ENCODE measurements at places on chromosomes 2 and 18.

DNA sequence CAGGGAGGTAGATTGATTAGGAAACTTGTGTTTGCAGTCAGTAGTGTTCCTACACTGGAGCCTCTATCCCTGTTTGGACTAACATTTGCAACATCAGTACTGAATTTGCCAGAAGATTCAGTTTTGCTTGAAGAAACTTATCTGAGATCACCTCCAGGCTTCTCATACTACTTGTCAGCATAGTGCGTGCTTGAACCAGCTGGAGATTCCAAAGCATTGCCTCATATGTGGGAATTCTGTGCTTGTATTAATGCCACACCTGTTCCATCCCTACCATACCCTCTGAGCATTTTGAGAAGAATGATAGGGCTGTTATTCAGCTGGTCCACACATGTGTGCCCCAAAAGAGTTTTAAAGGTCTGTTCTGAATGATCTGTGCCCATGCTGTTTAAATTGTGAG is 148.7 kb downstream of the RAPGEF4 start:
- DNase-seq: no peak

DNA sequence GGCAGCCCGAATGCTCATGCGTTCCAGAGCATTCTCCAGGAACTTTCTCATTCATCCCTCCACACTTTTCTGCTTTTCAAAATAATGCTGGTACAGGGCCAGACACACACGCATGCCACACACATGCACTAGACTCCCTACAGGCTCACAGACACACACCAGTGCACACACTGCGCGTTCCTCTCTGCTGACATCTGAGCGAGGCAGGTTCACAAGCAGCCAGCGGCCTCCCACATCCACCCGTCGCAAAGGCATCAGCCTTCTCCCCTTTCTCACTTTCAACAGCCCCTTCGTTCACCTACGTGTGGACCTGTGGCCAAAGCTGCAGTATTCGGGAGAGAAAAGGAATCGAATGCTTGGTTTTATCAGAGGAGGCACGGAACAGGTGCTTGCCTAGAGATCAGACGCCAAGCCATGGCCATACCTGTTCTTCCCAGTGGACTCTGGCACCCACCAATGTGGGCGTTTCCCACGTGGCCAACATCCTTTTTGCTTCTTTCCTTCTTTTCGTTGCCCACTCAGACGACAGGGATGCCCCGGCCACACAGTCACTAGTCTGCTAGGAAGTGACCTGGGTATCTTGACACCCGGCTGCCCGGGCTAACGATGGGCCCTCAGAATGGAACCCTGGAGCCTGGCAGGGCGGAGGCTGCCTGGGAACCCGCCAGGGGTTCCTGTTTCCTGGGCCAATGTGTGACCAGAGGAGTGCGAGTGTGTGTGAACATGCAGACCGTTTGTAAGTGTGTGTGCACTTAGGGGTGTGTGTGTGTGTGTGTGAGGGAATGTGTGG is 85.8 kb upstream of the ID2 start:
- no peak for DNase-seq

- no peak for DNase-seq
Measured at GRCh38 chr2:235843591-235844395, 324.4 kb downstream of the GBX2 start.

GRCh38 chr2:23350041-23350791 is 34.8 kb upstream of the KLHL29 start:
- no peak for DNase-seq

DNA sequence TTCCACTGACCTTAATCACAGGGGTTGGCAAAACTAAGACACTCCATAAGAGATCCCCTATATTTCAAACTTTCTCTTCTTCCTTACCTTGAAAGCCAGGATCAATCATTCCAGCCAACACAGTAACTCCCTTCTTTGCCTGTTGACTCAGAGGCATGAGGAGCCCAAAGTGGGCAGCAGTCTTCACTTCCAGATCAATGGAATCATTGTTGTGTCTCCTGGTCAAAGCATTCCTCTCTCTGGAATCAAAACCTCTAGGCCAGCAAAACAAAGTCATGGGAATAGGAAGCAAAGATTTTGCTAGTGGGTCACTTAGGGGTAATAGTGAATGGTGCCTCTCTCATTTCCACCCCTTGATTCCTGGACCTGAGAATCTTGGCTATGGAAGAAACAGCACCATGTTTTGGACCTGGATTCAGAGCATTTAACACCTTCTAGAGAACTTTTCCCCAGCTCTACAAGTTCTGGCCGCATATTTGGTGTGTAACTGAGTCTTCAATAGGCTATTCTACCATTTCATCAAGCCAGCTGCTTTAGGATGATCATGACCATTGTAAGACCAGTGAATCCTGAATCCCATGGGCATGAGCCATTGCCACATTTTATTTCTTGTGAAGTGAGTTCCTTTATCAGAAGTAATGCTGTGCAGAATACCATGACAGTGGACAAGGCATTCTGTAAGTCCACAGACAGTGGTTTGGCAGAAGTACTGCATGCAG is 65.7 kb upstream of the SERPINE2 start:
- DNase-seq: no peak

- DNase-seq: no peak
Measured at GRCh38 chr2:16784652-16785051, 119.0 kb upstream of the CYRIA start.

- DNase-seq: no peak
Measured at GRCh38 chr2:46025676-46026075, 271.5 kb upstream of the EPAS1 start.

DNA sequence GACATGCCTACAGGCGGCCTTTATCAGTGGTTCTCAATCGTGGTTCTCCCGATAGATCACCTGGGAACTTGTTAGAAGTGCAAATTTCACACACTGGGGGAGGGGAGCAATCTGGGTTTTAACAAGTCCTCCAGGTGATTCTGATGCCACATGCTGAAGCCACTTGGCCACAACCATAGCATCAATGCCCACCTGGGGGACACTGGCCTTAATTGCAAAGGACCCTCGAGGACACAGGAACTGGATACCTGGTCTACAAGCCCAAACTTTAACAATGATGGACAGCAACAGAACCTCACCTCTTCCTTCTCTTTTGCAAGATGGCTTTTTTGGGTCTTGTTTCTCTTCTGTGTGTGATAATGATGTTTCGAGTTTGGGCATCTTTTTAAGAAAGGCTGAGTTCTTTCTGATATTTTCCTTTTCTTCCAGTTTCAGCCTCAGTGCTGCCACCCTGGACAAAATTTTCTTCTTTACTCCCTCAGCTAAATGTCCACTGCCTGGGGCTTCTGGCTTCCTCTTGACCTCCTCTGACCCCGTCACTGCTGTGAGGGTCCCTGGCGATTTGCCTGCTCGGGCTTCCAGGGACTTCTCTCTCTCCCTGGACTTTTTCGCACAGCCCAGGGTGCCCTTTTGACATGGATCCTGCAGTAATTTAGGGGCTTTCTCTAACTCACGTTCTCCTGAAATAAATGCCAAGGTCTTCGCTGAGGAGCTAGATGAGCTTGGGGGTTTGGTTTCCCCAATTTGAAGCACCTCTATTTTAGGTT is 94.2 kb downstream of the ALPK2 start:
- no peak for DNase-seq

- no peak for DNase-seq
Measured at GRCh38 chr2:181805228-181806038, 86.1 kb upstream of the ITPRID2 start.
